ENCODE measurements at places on chromosomes 7 and 10. TPM values are rescaled to one million over a fixed set of nuclear protein-coding genes. Genes with fewer than 3 reads are reported as not detected.

Gene VPS37D
- total RNA-seq, result 1.3 TPM

- no peak for DNase-seq
Measured at GRCh38 chr7:40977533-40977932, 725.4 kb downstream of the INHBA start.

DNA sequence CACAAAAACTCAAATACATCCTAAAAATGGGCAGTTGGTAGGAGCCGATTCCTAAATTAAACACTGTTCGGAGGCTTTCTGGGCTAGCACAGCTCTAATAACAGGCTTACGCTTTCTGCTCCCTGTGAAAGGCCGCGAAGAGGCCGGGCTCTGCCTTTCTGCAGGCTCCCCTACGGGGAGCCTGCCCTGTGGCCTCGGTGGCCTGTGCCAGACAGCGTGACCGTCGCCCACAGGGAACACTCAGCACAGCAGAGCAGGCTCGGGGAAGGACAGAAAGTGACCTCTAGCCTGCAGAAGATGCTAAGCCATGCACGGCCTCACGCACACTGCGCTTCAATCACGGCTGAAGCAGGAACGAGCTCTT, 64.2 kb downstream of the DIP2C start:
- no peak for DNase-seq

DNA sequence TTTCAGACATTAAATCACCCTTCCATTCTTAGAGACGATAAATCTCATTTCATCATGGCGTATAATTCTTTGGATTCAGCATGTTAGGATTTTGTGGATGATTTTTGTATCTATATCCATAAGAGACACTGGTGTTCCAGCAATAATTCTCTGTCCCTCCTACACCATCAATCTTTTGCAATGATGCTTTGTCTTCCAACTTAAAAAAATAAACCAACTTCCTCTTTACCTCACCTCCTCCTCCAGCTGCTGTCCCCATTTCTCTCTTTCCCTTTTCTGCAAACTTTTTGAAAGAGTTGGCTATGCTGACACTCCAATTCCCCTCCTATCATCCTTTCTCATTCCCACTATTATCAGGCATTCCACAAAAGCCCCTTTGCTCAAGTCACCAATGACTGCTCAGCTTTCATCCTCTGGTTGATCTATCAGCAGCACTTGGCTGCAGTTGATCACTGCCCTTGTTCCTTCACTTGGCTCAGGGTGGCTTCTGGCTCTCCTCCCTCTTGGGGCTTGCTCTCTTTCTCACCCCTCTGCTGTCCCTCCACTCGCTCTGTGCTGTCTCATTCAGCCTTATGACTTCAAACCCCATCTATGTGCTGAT, 130.0 kb downstream of the ARHGAP22 start:
- no peak for DNase-seq

Gene TBXAS1
- 4.4 TPM for total RNA-seq

- DNase-seq, result peak; percentile 60
Measured at GRCh38 chr10:51422311-51423120, 276.9 kb downstream of the CSTF2T start.

Gene MAT1A
- total RNA-seq, result not detected

Gene PON1
- not detected for total RNA-seq

GRCh38 chr7:45901566-45901965, 13.3 kb downstream of the IGFBP1 start:
- no peak for DNase-seq

DNA sequence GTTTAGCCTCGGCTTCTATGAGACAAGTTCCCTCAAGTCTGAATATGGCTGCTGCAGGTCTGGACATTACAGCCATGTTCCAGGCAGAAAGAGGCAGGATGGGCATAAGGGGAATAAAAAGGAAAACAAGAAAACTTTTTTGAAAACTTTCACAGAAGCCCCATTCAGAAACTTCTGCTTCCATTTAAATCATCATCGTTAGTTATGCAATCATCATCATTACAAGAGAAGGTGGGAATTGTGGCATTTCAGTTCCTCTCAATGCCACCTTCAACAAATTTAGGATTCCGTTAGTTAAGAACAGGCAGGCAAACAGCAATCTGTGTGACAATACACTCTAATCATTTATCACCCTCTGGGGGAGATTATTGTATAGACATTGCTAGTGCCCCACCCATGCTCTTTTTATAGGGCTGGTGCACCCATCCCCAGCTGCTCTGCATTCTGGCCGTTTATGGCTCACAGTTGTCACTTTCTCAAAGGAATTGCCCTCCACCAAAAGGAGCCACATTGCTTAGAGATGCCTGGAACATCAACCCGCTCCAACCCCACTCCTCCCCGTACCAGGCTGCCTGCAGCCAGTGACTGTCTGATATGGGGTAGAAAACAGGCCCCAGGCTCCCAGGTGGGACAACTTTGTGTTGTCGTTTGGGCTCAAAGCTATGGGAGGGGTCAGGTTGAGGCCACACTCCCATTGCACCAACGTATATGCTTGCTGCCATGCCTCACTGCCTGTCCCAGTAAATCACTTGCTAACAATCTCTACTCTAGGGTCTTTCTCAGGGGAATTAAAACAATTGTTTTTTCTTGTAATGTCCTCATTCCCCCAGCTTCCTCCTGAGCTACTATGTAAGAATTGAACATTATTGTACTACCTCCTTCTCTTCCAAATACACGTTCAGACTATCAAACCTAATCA, 24.2 kb downstream of the ITGB8 start:
- no peak for DNase-seq

DNA sequence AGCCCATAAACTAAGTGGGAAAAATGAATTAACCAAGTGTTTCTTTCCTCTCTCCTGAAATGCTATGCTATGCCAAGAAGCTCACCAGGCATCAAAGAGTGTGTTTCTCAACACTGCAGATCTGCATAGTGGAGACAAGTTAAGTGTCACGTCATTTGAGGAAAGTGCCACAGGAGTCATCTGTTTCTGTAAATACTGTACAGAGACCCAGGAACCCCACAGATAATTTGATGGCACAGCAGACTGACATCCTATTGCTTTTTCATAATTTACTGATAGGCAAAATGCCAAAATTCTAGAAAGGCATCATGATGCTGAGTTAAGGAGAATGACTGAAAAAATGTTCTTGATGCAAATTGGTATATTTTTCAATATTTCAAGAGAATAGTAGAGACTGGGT, 124.3 kb downstream of the NRCAM start:
- DNase-seq, result no peak

DNA sequence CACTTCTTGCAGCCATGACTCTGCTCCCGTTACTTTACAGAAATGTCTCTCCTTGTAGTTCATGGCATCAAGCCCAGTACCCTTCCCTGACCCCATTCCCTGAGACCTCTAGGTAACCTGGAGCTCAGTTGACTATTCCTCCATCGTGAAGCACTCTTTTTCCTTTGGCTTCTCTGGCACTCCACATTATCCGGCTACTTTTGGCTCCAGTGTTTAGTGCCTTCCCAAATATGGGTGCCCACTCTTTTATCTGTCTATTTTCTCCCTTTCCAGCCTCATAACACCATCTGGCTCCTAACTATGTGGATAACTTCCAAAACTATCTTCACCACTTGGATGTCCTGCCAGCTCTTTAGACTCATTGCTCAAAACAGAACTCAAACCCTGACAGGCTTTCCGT, 744.7 kb upstream of the GALNT17 start:
- DNase-seq, result no peak

GRCh38 chr7:34298492-34299013, 359.5 kb upstream of the NPSR1 start:
- DNase-seq, result no peak

DNA sequence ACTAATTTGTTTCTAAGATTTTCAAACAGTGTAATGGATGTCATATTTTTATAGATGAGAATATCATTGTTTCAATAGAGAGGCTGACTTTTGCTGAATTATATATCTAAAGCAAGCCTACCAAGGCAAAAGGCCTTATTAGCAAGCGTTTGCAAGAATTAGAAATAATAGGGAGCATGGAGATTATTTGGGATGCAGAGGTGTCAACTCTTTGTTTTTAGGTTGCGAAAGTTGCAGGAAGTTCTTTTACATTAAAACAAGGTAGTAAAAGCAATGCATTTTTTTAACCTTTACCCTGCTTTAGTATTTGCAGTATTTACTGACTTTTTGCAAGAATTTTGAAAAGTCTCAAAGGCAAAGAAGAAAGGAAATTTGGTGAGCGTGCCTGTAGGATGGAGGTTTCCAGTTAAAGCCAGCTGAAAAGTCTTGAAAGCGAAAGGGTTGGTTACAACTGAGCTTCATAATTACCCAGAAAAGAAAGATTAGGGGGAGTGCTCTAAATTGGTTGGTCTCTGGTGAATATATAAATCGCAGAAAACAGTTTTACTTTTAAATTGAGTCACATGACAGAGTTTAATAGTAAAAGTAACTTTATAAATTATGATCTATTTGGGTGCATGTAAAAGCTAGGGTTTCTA, 81.6 kb downstream of the MKLN1 start:
- no peak for DNase-seq

GRCh38 chr10:114347791-114348190, 56.5 kb downstream of the AFAP1L2 start:
- DNase-seq, result no peak

- DNase-seq, result no peak
Measured at GRCh38 chr10:117884592-117884991, 162.1 kb downstream of the RAB11FIP2 start.

Gene TBX20
- not detected for total RNA-seq

DNA sequence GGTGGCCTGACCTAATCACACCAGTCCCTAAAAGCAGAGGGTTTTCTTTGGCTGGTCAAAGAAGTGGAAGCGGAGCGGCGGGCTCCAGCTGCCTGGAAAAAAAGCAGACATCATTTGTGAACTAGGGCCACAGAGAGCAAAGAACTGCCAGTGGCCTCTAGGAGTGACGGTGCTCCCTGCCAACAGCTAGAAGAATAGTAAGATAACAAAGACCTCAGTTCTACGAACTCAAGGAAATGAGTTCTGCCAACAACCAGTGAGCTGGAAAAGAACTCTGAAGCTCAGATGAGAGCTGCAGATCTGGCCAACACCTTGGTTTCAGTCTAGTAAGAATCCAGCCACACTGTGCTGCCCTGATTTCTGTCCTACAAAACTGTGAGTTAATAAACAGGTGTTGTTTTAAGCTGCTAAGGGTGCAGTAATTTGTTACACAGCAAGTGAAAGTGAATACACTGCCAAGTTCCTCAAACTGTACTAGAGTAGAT, 178.0 kb downstream of the SRPK2 start:
- DNase-seq, result no peak

Gene CDK14
- 21.2 TPM for total RNA-seq

DNA sequence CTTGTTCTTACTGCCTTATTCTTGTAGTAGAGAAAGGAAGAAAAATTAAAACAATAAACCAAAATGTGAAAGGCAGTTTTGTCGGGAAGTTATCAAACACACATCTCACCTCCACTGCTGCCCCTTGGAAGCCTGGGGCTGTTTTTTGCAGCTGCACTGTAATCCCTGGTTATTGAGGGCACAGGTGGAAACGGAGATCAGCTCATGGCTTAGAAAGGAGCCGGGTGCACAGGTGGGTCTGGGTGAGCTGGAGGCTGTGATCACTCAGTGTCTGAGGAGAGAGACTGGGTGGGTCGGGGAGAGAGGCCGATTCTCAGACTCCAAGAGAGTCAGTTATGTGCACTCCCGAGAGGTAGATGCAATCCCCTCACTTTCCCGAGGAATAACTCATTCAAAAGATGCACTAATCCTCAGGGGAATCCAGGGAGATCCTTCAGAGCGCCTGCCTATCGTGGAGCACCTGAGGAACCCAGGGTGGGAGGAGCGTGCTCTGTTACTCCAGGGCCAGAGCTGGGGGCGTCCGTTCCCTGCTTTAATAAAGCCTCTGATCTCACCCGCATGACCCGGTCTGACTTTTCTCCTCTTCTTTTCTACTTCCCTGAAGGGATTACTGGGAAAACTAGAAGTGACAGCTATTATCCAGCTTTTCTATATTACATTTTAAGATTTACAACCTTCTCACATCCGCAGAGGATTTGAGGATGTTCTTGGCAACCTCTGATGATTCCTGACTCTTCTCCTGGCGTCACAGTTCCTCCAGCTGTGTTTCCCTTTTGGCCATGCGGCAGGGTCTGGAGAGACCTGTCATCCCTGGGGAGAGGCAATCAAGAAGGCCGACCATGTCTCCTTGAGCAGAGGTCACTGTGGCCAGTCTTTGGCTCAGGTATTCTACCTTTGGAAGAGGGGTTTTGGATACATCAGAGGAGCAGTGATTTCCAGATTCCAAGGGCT, 82.1 kb downstream of the CAMK1D start:
- DNase-seq, result no peak

Gene CHN2
- 5.1 TPM for total RNA-seq

DNA sequence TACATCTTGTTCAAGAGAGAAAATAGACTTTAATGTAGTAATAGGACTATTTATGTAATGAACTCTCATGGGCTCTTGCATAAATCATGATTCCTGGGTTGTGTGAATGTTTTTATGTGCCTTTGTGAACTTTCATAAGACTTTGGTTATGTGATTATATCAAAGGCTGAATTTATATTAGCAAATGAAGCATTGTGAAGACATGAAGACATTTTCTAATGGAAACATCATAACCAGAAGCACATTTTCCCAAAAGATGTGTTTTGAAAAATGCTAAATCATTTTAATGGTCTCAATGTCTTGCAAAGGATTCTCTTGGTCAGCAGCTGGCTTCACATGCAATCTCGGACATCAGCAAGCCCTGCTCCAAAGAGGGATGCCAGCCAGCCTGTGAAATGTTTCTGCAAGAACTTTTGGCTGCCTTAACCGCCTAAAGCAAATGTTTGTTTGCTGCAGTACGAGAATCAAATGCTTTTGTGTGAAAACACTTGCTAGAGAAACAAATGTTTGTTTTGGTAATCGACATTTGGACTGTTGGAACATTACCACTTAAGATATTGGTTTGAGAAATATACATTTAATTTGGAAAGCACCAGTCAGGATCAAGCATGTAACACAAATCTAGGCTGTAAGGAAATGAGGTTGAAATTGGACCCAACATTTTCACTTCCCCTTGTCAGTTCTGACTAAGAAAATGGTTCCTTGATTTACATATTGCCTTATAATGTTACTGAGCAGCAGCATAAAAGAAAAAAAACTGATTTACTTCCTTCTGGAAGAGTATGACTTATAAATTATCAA, 102.1 kb downstream of the RTKN2 start:
- no peak for DNase-seq

Gene SFMBT2
- 5.8 TPM for total RNA-seq

- DNase-seq, result no peak
Measured at GRCh38 chr7:125775317-125775716, 845.7 kb upstream of the POT1 start.

DNA sequence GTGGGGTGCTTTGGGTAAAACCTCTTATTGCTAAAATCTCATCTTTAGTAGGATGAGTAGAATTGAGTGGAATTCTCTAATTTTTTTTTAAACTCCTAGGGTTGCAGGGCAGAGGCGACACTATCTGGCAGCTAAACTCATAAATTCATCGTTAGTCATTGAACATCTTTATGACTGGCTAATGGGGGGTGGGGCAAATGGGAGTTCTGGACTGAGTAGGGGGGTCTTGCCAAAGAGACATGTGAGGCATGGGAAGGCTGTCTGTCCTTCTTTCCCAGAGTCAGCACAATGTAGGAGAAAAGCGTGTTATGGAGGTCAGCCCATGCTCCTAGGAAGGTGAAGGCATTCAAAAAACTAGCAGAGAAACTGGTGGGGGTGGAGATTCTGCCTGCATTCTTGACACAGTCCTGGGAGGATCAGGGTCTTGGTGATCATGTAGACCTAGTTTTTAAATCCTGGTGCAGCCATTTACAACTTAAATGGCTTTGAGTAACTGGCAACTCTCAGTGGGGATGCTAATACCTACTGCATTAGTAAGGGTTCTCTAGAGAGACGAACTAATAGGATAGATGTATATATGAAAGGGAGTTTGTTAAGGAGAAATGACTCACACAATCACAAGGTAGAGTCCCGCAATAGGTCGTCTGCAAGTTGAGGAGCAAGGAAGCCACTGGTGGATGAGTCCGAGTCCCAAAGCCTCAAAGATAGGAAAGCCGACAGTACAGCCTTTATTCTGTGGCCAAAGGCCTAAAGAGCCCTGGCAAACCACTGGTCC, 47.7 kb downstream of the EMX2 start:
- no peak for DNase-seq
